ENCODE measurements at places on chromosomes 2 and 18.
A peak's percentile ranks its signal among the peaks of the same experiment; 100 is the strongest.

DNA sequence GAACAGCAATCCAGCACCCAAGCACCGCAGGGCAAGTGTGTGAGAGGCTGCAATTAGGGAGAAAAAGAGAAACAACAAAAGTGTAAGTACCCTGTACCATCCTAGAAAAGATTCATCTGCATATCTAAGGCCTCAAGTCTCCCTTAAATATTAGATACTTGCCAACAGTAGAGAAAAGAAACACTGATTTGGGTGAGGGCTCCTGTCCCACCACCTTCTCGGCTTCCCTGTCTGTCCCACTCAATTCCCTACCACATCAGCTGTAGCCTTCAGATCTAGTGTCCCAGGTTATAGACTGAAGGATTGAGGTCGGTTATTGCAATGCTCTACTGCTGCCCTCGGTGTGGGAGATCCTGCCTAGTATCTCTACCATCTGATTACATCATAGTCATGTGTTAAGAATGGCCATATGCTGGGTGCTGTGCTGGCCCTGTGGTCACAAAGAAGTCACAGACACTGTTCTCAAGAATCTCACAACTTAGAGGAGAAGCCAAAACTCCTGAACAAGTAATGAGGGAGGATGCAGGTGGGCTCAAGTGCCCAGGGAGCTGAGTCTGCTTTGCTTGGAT lies 2.5 kb downstream of the RAX start:
- no peak for DNase-seq

GRCh38 chr18:57801761-57802212 lies 1.3 kb downstream of the ATP8B1 start:
- DNase-seq, result peak; percentile 28

GRCh38 chr2:232265329-232265728 lies 113.2 kb upstream of the ALPP start:
- DNase-seq, result no peak

GRCh38 chr2:182522405-182522896 lies 95.6 kb upstream of the PDE1A start:
- no peak for DNase-seq

DNA sequence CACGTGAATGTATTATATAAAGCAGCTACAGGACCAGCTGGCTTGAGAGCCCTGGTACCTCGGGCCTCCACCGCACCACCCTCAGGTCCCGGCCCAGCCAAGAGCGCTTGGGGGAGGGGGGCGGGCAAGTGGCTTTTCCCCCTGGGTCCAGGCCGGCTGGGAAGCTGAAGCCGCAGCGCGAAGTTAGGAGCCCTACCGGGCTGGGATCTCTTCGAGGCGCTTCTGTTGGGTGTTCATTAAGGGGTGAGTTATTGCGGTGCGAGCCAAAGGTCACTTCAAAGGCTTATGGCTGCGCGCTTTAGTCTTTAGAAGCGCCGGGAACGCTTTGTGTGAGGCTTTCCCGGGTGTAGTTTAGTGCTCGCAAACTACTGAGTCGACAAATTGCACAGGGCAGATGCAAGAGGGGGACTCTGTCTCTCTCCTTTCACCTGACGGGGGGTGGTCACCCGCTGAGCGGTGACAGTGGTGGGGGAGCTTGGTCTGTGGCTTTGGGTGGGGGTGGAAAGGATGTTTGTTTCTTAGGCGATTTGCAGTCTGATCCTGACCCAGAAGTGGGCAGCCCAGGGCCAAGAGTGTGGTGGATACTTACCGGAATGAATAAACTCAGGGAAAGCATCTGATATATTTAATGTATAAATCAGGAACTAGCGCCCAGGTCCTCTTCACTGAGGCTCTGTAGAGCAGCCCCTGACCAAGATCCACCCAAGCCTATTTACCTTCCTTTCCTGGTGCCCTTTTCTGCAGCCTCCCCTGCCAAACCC lies 6.0 kb downstream of the HOXD3 start:
- DNase-seq, result no peak

Measured in GM13976 (cell line).